Endodermal cell (in vitro differentiated cells): ENCODE measurements at places on chromosomes 13 and 19. TPM values are rescaled to one million over a fixed set of nuclear protein-coding genes. Genes with fewer than 3 reads are reported as not detected.

RASAL3 gene
- total RNA-seq = not detected in 3 replicates

ATP12A gene
- total RNA-seq = 10.5 to 14.0 TPM (median 12.4 TPM) in 3 replicates

CEACAM16 gene
- not detected in 3 replicates for total RNA-seq

ZNF793 gene
- total RNA-seq = 12.3 to 20.5 TPM (median 18.4 TPM) in 3 replicates

CEACAM20 gene
- total RNA-seq = not detected in 2 replicates

LYPD5 gene
- 0.11 TPM in 1 of 2 replicates, not detected in the other for total RNA-seq

TINCR gene
- total RNA-seq = 0.53 and 0.93 TPM in 2 replicates

CGB7 gene
- 2.9 to 4.6 TPM (median 3.1 TPM) in 3 replicates for total RNA-seq

ZNF723 gene
- not detected in 2 replicates for total RNA-seq

OLFM4 gene
- total RNA-seq = not detected in 3 replicates

SKA3 gene
- 11.3 to 39.0 TPM (median 35.3 TPM) in 3 replicates for total RNA-seq

RASGRP4 gene
- total RNA-seq = 0.09 and 0.16 TPM in 2 replicates

TRPC4 gene
- total RNA-seq = 17.9 and 22.5 TPM in 2 replicates

RETN gene
- total RNA-seq = not detected in 3 replicates

XAB2 gene
- total RNA-seq = 44.6 to 47.9 TPM (median 46.6 TPM) in 3 replicates

PSG2 gene
- total RNA-seq = not detected in 2 replicates

HRC gene
- total RNA-seq = 2.9 to 3.9 TPM (median 3.5 TPM) in 3 replicates

YIPF2 gene
- total RNA-seq = 53.7 and 55.6 TPM in 2 replicates

DOCK6 gene
- total RNA-seq = 81.7 and 93.8 TPM in 2 replicates

CACNA1A gene
- 10.6 to 28.9 TPM (median 10.9 TPM) in 3 replicates for total RNA-seq

PRX gene
- 3.3 and 3.5 TPM in 2 replicates for total RNA-seq

EDDM13 gene
- not detected in 3 replicates for total RNA-seq

NCR1 gene
- total RNA-seq = 32.8 and 34.5 TPM in 2 replicates

EDNRB gene
- 5.9 TPM in 2 replicates for total RNA-seq

PTH2 gene
- total RNA-seq = not detected in 3 replicates
